ENCODE measurements at places on chromosomes 11 and 22.

GRCh38 chr11:34332524-34332923 is 25.3 kb downstream of the ABTB2 start:
- no peak for DNase-seq

DNA sequence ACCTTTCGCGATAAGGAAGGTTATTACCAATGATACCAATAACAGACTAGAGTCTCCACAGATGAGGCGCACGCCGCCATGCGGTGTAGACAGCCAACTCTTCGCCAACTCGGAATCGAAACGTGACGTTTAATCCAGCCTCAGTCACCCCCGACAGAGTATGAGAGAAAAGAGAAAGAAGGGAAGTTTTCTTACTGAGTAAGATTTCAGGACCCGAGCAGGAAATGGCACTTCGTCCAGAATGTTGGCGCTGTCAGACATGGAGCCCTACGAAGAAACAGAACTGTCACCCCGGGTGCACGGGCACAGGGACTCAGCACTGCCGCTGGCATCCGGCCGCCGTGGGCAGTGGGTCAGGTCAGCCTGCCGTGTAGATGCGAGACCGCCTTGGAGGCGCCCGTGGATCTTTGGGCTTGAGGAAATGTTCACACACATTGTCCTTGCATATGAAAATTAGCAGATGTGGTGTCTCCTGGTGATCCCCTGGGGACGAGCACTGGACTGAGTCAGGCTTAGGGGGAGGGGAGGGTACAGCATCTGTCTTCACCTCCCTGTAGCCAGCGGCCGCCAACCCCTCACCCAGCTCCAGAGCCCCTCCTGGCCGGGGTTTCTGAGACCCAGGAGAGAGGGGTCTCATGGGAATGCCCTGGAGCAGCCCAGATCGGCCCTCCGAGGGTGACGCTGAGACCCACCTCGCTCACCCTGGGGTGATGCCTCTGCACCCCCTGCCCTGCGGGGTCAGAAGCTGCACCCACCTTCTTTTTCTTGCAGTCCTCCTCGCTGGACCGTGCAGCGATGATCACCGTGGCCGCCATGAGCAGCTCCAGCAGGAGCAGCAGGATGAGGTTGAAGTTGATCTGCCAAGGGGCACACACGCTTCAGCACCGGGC is 8.3 kb downstream of the MLC1 start:
- DNase-seq, result no peak

DNA sequence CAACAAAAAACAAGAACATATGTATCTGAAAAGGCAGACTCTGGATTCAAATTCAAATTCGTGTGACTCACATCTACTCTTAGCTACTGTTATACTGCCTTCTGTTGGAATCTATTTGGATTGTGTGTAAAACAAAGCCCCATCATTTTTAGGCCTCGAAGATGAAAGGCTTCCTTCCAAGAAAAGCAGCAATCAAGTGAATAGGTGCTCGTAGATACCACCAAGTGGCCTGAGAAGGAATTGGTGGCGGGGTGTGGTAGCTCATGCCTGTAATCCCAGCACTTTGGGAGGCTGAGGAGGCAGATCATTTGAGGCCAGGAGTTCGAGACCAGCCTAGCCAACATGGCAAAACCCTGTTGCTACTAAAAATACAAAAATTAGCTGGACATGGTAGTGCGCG is 4.2 kb downstream of the GRAMD1B start:
- DNase-seq, result peak; percentile 29

GRCh38 chr11:12388173-12388572 is 10.8 kb downstream of the PARVA start:
- DNase-seq, result no peak

GRCh38 chr11:403761-404431 is 9.9 kb downstream of the PKP3 start:
- DNase-seq, result no peak

GRCh38 chr11:41254966-41255365 is 204.5 kb downstream of the LRRC4C start:
- no peak for DNase-seq

DNA sequence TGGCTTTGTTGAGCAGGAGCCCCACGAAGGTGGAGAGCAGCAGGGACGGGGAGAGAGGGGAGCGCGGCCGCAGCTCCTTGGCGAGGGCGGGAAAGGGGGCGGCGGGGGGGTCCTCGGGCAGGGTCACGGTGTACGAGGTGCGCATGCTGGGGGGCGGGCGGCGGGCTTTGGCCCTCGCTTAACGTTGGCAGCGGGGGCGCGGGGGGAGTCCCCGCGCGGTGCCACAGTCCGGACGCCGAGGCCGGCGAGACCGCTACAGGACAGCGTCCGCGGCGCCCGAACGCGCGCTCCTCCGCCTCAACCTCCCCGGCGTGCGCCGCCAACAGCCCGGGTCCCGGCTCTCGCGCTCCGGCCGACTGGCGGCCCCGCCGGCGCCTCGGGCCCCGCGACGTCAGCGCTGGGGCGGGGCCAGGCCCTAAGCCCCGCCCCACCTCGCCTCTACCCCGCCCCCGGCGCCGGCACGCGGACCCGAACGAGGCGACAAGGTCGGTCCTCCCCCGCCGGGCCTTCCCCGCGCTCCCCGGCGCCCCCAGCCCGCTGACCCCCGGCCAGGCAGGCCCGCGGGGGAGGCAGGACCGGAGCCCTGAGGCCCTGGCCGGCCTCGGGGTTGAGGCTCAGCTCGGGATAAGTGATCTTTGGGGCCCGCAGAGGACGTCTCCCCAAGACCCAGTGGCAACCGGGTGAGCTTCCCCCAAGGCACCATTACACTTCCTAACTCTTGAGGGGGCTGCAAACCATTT is 17.5 kb downstream of the USP2 start:
- peak; percentile 44 for DNase-seq

DNA sequence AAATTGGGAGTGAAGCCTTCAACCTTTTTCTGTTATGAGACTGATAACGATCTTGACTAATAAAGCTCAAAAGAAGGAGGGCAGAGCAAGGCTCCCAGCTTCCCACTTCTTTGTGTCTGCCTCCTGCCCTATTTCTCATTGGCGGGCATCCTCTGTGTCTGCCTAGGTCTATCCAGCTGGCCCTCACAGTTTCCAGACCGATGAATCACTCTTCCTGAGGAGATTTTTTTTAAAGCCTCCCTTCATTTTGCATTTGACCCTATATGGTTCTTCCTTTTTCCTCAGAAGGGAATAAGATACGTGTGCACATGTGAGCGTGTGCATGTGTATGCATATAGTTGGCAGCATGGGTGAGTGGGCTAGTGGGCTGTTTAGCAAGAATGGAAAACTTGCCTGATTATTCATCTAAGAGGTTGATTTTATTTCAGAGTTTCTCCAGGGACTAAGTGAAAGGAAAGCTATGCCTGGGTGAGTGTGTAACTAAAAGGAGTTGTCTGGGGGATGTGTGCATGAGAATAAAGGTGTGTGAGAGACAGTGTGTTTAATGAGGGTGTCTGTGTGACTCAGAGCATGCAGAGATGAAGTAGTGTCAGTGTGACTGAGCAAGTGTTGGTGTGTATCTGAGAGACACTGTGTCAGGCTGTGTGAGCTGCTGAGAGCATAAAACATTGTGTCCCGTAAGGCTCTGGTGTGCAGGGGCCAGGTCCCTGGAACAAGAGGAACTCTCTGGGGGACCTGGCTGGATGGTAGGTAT is 12.2 kb downstream of the PHLDB1 start:
- no peak for DNase-seq

GRCh38 chr22:21650823-21651520 is 8.9 kb downstream of the SDF2L1 start:
- DNase-seq, result no peak

DNA sequence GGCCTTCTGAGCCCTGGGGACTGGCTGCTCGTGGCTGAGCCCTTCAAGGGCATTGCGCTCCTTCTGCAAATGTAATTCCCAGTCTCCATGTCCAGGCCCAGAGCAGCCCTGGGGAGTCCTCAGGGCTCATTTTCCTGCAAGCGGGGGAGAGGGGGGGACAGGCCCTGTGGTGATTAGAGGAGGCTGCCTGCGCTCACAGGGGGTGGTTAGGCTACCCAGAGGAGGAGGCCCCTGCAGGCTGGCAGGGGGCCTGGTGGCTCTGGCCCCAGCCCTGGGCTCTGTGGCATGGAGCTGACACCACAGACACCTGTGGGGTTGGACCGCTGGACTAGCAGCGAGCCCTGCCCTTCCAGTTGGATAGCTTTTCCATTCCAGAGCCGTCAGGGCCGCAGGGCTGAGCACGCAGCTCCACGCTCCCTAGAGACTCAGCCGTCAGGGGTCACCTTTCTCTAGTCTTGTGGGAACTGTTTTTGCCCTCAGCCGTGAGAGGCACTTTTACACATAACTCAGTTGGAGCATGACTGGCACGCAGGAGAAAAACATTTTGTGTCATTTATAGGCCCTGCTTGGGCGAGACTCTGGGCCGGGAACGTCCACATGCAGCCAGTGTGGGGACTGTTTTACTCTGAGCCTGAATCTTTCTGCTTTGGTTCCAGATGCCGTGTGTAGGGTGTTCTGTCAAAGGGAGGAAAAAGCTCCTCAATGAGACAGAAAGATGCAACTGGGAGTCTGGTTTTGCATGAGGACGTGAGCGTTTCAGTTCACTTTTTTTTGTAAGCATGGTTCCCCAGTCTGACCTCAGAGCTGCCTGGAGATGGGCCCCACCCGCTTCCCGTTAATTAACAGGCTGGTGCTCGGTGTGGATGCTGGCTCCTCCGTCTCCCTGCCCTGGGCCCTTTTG is 58.1 kb downstream of the LRP5 start:
- DNase-seq, result no peak

DNA sequence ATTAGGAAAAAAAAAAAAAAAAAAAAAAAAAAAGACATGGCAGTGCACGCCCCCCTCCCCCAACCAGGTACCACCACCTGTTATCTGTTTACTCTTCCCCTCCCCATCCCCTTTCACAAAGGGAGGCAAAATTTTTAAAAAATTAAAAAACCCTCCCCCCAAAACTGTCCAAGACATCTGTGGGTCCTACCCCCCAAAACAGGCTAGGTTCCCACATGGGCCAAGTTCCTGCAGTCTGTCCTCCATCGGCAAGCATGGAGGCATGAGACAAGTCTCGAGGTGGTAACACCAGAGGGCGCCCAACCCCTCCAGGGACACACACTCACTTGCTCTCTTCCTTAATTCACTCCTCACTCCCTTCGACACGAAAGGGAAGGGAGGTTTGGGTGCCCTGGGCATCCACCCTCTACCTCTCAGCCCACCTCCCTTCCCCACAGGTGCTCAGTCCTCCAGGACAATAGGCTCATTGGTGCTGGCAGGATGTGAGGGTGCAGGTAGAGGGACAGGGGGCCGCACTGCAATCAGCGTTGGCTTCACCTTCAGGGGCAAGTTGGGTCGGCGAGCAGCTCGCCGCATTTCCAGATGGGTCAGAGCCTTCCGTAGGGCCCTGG is 2.2 kb upstream of the TUT1 start:
- peak; percentile 78 for DNase-seq

- peak; percentile 75 for DNase-seq
Measured at GRCh38 chr22:42169055-42169469, 38.5 kb upstream of the CYP2D6 start.

DNA sequence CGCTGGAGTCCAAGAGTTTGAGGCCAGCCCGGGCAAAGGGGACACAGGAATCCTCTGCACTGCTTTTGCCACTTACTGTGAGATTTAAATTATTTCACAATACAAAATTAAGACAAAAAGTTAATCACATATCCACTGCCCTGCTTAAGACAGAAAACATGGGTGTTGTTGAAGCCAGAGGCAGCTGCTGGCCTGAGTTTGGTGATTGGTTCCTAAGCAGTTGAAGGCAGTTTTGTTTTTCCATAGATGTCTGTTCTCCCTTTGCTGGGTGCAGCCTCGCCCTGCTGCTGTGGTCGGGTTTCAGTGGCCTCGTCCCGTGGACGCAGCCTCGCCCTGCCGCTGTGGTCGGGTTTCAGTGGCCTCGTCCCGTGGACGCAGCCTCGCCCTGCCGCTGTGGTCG is 70.2 kb upstream of the PPP6R3 start:
- no peak for DNase-seq

GRCh38 chr11:34827228-34827627 is 89.0 kb downstream of the APIP start:
- DNase-seq, result no peak

- DNase-seq, result no peak
Measured at GRCh38 chr11:23201936-23202522, 341.8 kb upstream of the CCDC179 start.

- DNase-seq, result no peak
Measured at GRCh38 chr11:23425381-23425780, 565.1 kb upstream of the CCDC179 start.

GRCh38 chr11:9008011-9008550 is 4.3 kb upstream of the NRIP3 start:
- no peak for DNase-seq

DNA sequence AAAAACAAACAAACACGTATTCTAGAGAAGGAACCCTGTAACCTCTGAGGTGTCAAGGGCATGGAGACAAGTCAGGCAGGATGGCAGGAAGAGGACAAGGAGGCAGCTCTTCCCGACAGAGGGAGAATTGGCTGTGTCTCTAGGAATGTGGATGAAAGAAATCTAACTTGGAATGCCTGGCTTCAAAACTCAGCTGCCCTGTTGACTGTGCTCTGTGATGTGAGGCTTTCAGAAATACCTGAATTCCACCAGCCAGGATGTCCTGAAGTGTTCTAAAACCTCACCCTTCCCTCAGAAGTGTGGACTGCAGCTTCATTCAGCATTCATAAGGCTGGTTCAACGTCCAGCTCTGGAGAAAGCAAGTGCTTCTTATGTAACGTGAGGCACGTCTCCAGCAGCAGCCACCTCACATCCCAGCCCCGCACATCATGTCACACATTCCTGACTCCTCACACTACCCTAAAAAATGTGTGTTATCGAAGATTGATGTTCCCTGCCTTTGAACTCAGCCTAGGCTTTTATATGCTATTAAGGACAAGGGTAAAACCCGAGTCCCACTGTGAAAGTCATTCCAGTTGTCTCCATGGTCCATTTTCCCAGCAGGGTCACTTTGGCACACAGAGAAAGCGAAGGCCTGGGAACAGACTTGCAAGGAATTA is 398.9 kb downstream of the ETS1 start:
- DNase-seq, result no peak

DNA sequence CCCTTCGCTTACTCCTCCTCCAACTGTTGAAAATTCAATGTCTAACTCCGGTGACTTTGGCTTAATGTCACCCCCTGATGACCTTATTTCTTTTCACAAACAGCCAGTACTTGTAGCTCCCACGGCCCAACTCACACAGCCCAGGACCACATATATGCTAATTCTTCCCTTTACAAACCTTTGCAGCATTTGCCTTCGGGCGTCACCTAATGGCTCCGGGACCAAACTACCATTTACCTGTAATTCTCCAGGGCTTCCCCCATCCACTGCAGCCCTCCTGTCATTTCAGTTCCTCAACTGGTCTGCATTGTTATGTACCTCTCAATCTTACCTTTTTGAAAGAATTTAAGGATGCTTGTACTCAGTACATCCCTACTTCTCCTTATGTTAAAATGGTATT is 29.8 kb upstream of the OR56B4 start:
- DNase-seq, result no peak
